ENCODE measurements at places on chromosomes 7 and 10.

GRCh38 chr10:108385963-108386362 lies 1221.5 kb upstream of the SORCS1 start:
- no peak for DNase-seq

- DNase-seq, result peak; percentile 80
These were observed 10.7 kb downstream of the PSAP start for GRCh38 chr10:71840177-71840957.

GRCh38 chr7:33428415-33428814 lies 299.1 kb downstream of the BBS9 start:
- DNase-seq, result no peak

GRCh38 chr10:101293007-101293723 lies 60.8 kb upstream of the BTRC start:
- DNase-seq, result peak; percentile 76

Data from NCI-H510A treated with DMSO at 0.1 percent for 48 hours (cell line).